ENCODE measurements at places on chromosomes 7 and 10.

- no peak for DNase-seq
These were observed 66.7 kb upstream of the FGL2 start for GRCh38 chr7:77266291-77266794.

DNA sequence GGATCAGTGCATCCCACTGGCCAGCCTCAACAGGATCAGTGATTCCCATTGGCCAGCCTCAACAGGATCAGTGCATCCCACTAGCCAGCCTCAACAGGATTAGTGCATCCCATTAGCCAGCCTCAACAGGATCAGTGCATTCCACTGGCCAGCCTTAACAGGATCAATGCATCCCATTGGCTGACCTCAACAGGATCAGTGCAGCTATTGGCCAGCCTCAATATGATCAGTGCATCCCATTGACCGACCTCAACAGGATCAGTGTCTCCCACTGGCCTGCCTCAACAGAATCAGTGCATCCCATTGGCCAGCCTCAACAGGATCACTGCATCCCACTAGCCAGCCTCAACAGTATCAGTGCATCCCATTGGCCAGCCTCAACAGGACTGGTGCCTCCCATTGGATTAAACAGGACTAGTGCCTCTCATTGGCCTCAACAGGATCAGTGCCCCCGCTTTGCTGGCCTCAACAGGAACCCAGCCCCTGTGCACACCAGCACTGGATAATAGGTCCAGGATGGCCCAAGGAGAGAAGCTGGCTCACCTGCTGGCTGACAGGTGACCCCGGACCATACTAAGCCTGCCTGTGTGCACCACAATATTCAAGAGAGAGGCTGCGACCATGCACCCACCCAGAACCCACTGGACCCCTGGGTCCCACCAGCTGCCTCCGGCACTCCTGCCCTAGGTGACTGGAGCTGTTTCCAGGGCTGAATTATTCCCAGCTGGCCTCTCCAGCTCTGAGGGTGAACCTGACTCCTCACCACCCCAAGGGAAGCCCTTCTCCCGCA lies 59.9 kb downstream of the PDGFA start:
- DNase-seq, result no peak

GRCh38 chr7:158449942-158450341 lies 137.7 kb downstream of the PTPRN2 start:
- DNase-seq, result no peak

DNA sequence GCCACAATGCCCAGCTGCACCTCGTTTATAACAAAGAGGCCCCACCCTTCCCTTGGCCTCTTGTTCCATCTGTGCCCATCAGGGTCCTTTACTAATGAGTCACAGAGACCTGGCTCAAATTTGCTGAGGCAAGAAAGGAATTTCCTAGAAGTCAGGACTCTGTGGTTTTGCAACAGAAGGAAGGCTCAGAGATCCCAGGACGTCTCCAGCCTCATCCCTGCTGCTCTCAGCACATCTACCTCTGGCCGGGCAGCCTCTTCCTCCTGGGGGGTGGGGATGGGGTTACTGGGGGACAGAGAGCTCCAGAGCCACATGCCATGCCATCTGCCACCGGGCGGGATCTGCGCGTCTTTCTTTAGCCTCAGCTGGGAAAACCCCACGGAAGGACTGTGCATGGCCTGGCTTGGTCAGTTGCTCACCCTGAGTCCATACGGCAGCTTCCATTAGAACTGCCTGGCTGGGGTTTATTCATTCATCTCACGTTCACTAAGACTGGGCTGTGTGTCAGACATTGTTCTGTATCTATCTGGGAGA lies 41.9 kb upstream of the PSMG3 start:
- no peak for DNase-seq

GRCh38 chr10:68163735-68164134 lies 54.4 kb downstream of the MYPN start:
- DNase-seq, result no peak

- DNase-seq, result no peak
These were observed 55.8 kb upstream of the CDCA7L start for GRCh38 chr7:22001345-22002004.

- no peak for DNase-seq
These were observed 217.2 kb downstream of the ANK3 start for GRCh38 chr10:60172363-60172990.

DNA sequence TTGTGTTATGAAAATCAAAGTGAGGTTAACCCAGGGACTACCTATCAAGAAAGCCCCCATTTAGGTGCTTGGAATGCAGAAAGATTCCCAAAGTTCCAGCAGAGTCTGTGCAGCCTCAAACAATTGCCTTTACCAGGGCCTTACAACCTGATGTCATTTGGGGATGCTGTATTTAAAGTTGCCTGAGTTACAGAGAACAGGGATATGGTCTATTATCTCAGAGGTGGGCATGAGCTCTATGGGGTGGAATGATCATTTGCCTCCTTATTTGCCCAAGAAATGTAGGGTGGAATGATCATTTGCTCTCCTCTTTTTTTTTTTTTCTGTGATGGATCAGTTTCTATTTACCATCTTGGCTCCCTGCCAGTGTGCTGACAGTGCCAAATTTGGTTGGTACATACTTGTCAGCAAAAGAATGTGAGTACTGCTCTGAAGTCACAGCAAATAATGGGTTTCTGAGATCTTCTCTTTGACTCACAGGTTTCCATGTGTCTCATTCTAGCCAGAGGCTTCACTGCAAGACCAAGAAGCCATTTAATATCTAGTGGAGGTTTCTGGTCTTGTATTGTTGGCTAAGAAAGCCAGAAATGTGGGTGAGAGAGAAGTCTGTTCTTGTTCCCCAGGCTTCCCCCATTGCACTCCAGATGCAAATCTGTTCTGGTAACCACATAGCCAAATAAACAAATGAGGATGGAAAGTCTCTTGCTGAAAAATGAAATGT lies 45.5 kb upstream of the ZNRF2 start:
- DNase-seq, result no peak

- no peak for DNase-seq
These were observed 28.8 kb downstream of the ITGB8 start for GRCh38 chr7:20359341-20359963.

- no peak for DNase-seq
These were observed 50.7 kb upstream of the KCNIP2 start for GRCh38 chr10:101894266-101894665.

DNA sequence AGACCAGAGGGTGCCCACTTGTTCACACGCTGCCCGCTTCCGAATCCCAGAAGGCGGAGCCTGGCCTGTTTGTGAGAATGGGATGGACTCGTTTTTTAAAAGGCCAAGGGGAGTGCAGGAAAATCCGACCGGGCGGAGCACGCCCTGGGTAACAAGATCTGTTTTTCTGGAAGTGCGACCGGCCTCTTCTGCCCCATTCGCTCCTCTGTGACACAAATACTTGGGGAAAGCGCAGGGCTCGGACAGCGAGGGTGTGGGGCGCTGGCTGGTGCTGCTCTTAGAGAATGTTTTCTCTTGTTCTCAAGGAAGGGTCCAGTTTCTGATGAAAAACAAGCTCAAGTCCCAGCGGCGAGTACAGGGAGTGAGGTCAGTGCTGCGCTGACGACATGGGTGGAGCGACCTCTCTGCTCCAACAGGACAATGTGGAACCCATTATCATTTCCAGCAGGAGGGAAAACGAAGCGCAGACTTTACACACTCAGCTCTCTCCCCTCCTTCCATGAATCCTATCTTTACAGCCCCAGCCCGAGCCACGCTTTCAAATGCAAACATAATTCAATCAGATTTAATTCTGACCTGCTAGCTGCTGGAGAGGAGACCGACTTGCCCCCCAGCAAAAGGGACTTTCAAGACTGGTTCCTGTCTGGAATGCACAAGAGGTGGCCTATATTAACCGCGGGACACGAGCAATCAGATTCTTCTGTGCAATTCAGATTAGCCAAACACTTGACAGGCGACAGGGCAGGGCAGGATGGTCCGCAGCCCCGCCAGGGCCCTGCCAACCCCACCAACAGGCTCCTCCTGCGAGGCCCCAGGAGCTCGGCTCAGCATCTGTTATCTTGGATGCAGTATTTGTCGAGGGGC lies 1.1 kb downstream of the RADIL start:
- no peak for DNase-seq

- DNase-seq, result no peak
These were observed 503.8 kb downstream of the INHBA start for GRCh38 chr7:41199136-41199535.

DNA sequence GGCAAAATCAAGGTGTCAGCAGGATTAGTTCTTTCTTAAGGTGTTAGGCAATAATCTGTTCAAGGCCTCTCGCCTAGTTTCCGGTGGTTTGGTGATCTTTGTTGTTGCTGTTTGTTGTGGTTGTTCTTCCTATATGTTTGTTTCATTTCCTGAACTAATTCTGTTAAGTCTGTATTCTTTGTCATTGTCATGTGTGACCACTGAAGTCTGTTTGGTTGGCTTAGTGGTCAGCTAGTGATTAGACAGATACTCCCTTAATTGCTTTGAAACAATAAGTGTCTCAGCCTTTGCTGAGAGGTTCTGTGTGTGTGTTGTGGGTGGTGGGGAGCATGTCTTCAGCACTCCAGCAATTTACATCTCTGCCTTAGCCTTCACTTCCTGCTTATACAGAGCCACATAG lies 46.0 kb downstream of the ABCC2 start:
- no peak for DNase-seq

GRCh38 chr7:42348631-42349030 lies 111.6 kb upstream of the GLI3 start:
- no peak for DNase-seq

DNA sequence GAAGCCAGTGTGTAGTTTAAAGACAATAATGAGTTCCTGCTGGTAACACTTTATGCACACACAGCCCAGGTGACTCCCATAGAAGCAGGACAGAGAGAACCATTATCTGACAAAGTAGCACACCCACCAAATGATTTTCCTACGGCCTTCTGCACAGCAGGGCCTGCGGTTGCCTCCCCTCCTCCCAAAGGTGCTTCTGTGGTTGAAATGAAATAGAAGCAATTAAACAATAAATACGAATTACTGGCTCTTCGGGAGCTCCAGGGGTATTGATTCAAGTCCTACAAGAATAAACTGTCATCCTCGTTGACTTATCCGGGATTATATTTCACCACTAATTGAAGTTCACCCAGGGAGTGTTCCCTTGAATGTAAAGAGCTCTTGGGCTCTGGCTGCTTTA lies 172.1 kb downstream of the ACTR3B start:
- no peak for DNase-seq

GRCh38 chr10:97914837-97915211 lies 65.2 kb downstream of the GOLGA7B start:
- peak; percentile 37 for DNase-seq

DNA sequence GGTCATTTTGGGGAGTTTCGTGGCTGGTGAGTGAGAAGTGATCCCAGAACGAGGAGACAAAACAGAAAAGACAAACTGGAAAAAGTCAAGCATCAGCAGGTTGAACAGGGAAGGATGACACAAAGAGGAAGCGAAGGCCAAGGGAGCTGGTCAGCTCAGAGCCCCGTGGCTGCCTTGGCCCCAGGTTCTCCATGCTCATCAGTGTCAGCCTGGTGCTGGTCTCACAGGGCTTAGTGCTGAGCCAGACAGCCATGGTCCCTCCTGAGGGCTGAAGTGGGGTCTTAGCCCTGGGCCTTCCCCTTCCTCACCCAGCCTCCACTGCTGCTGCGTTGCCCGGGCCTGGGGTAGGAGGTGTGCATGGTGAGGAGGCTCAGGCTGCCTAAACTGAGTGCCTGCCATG lies 183.6 kb downstream of the PFKFB3 start:
- DNase-seq, result no peak

DNA sequence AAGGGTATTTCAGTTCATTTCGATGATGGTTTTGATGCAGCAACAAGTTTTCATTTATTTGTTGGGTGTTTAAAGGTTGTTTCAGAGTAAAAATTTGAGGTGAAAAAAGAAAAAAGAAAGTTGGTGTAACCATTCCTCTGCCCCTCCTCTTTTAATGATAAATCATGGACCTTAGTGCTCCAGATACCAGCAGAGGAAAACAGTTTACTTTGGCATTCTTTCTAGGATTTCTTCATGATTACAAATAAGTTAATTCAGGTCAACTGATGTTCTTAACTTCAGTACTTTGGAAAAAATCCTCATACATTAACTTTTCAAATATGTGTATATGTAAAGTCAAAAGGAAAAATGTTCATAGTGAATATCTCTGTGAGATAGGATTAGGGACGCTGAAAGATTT lies 2.0 kb upstream of the RBP4 start:
- DNase-seq, result no peak

DNA sequence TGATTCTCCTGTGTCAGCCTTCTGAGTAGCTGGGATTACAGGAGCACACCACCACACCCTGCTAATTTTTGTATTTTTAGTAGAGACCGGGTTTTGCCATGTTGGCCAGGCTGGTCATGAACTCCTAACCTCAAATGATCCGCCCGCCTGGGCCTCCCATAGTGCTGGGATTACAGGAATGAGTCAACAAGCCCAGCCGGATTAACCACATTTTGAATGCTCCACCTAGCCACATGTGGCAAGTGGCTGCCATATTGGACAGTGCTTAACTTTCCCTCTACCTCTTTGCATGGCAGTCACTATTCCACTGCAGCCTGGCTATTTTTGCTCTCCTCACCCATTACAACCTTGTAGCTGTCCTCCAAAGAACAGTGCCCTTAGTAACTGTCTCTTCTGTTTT lies 160.1 kb downstream of the GATA3 start:
- DNase-seq, result no peak

- no peak for DNase-seq
These were observed 1.8 kb upstream of the ACTR3C start for GRCh38 chr7:150325110-150325611.

- DNase-seq, result peak; percentile 55
These were observed 27.6 kb upstream of the RNF32 start for GRCh38 chr7:156612930-156613329.

DNA sequence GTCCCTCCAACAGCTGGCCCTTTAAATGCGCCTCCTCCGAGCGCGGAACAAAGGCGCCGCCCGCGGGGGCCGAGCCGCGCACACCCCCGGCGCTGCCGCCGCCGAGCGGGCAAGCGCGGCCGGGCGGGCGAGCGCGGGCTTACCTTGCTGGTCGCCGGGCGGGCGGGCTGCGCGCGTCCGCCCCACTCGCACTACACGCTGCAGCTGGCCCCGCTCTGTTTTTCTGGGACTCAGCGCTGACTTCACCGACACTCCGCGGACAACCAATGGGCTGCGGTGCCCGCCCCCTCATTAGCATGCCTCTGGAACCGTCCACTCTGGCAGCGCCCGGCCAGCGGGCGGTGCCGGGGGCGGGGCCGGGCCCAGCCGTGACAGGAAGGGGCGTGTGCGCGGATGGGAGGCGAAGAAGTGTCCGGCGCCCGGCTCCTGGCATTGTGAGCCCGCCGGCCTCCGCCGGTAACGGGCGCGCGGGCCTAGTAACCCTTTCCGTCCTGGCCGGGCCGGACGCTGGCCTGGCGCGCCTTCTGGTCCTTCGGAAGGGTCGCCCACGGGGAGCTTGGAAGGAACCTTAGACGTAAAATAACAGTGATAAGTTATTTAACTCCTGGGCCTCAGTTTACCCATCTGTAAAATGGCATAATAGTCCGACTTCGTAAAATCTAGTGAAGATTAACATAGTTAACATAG lies at the start of gene SORBS1:
SORBS1 (minus strand) TSS at position 195 of the 687 bp plus-strand sequence. CDS start 120,236 bp downstream, outside the sequence.
- DNase-seq, result peak; percentile 71

DNA sequence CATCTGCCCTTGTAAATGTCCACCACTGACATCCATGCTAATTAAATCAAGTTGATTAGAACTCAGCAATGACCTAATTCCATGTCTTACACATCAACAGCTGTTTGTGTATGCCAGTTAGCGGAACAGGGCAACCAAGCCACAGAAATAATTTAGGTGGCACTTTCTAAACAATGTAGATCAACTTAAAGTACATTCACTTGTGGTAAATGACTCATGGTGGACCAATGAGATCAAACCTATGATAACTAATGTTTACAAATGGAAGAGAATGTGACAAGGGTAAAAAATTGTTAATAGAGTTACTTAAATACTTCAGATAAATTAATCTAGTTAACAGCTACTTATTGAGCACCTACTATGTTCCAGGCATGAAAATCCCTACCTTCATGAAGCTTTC lies 63.1 kb upstream of the ICA1 start:
- no peak for DNase-seq
